ENCODE measurements at places on chromosomes 7 and 10.

- no peak for DNase-seq
Observed at GRCh38 chr10:14173391-14173705, 157.4 kb downstream of the FRMD4A start.

GRCh38 chr7:27302590-27302989, 60.0 kb downstream of the EVX1 start:
- no peak for DNase-seq

DNA sequence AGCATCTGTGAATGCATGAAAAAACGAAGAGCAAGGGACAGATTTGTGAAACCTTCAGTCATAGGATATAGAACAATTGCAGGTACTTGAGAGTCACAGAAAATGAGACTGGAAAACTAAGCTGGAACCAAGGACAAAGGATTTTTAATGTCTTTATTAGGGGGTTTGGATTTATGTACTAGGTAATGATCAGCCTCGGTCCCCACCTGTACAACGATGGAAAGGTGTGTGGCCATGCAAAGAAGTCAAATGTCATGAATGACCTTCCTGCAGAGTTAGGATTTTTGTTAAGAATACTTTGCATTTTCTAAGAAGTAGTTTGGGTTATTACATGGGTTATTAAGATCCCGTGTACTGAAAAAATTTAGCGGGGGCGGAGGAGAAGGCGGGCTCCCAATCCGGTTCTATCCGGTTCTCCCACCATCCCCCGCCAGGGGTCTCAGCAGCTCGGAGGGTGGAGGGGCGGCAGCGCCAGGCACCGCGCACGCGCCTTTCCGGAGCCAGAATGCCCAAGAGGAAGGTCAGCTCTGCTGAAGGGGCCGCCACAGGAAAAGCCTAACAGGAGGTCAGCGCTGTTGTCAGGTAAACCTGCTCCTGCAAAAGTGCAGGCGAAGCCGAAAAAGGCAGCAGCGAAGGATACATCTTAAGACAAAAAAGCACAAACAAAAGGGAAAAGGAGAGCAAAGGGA, 327.5 kb upstream of the PLXDC2 start:
- no peak for DNase-seq

- no peak for DNase-seq
Observed at GRCh38 chr10:57300718-57301117, 939.7 kb upstream of the ZWINT start.

GRCh38 chr10:1852841-1853240, 115.5 kb upstream of the ADARB2 start:
- no peak for DNase-seq

- DNase-seq, result no peak
Observed at GRCh38 chr7:492714-493065, 27.0 kb downstream of the PDGFA start.

GRCh38 chr10:119370111-119370741, 162.9 kb downstream of the GRK5 start:
- DNase-seq, result no peak

DNA sequence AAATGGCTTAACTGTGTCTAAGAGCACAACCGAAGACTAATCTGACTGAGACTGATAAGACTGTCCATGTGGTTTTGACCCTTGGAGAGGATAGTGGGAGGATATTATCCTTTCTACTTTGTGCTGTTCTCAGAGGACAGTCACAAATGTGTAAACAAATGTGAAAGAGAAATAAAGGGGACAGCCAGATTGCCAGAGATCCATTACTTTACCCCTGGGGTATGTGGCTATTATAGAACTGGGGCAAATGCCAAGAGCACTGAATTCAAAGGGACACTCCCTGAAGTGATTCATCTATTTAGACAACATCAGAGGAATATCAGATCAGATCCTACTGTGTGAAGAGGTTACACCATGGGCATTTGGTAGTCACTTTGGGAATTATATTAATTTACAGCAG, 154.7 kb downstream of the RNLS start:
- no peak for DNase-seq

DNA sequence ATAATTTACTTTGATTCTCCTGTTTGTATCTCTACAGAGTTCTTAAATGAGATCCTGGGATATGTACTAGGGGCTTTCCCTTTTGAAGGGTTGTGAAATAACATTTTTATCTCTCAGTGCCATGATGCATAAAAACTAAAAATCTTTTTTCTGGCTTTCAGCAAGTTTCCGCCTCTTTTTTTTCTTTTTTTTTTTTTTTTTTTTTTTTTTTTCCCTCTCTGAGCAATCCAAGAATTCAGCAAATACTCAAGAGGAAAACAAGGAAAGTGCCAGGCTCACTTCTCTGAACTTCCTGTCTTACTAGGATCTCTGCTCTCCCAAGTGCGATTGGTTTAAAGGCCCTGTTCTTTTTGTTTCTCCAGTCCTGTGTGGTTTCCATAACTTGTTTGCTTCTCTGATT, 79.9 kb downstream of the HYCC1 start:
- no peak for DNase-seq

GRCh38 chr10:77770081-77770867, 132.7 kb upstream of the KCNMA1 start:
- DNase-seq, result no peak

GRCh38 chr7:5559576-5560240, 136.1 kb upstream of the TNRC18 start:
- no peak for DNase-seq

- no peak for DNase-seq
Observed at GRCh38 chr10:15743443-15743842, 23.7 kb upstream of the ITGA8 start.

DNA sequence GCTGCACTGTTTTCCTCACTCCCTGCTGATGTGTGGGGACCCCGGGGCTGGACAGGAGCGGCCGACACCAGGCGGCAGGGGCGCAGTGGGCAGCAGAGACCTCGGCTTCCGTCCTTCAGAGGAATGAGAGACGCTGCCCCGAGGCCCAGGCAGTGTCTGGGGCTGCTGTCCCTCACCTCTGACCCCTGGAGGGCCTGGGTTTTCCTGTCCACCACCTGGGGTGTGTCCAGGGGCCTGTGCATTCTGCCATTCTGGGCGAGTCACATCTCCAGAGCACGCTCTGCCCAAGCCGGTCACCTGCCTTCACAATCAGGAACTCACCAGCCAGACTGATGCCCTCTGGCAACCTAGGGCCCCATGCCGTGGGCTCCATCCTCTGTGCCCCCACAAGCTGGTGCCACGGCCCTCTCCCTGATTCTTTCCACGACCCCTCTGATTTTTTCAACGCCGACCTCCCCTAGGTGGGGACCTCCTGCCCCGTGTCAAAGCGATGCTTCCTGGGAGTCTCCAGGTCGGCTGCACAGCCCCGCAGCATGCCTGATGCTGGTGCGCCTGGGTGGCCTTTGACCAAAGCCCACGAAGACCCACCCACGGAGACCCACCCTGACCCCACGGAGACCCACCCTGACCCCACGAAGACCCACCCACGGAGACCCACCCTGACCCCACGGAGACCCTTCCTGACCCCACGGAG, 53.7 kb upstream of the CFAP46 start:
- DNase-seq, result no peak

DNA sequence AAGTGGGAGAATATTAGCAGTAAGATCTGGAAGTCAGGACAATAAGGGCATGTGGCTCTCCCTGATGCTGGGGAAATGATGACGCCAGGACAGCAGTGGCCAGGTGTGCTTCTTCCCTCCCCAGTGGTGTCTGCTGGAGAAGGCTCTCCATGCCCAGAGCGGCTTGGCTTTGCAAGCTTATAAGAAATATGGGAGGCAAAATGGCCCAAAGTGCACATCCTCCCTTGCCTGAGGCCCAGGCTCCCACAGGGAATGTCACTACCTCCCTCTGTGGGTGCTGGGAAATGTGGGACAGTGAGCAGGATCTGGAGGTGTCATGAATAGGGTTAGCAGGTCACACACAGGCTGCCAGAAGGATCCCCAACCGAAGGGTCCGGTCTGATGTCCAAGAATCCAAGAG, 17.1 kb upstream of the ZNF488 start:
- no peak for DNase-seq

DNA sequence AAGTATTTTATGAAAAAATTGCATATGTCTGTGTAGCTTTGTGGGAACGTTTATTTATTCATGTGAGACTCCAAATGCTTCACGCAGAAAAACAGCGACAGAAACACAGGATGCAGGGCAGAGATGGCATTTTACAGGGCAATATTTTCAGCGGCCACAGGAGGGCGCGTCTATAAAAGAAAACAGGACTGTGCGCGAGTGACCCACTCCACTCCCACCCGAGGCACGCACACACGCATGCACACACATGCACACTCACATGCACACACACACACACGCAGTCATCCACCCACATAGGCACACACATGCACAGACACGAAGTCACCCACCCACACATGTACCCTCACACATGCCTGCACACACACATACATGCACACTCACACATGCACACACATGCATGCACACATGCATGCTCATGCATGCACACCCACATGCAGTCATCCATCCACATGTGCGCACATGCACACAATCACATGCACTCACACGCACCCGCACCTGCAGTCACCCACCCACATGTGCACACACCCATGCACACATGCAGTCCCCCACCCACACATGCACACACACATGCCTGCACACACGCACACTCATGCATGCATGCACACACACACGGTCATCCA, 96.3 kb downstream of the DNAJB6 start:
- no peak for DNase-seq

DNA sequence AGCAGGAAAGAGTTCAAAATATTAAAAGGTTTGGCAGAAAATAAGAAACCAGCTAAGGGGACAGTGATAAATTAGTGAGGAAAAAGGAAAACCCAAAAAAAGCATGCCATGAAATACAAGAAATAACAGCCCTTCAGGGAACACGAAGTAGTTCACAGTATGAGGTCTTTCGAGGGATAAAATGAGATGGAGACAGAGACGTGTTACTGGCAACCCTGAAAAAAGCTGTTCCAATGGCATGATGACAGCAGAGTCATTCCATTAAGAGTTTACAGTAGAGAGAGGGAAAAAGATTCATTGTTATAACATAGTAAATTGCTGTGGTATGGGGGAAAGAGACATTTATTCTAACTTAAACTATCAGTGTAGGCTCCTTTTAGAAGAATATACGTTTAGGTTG, 391.2 kb downstream of the ANKRD7 start:
- DNase-seq, result no peak

- no peak for DNase-seq
Observed at GRCh38 chr7:26694141-26694540, 170.2 kb downstream of the SKAP2 start.

- no peak for DNase-seq
Observed at GRCh38 chr7:66167773-66168387, 37.3 kb upstream of the TPST1 start.

GRCh38 chr10:120710076-120710475, 141.1 kb upstream of the WDR11 start:
- DNase-seq, result no peak

DNA sequence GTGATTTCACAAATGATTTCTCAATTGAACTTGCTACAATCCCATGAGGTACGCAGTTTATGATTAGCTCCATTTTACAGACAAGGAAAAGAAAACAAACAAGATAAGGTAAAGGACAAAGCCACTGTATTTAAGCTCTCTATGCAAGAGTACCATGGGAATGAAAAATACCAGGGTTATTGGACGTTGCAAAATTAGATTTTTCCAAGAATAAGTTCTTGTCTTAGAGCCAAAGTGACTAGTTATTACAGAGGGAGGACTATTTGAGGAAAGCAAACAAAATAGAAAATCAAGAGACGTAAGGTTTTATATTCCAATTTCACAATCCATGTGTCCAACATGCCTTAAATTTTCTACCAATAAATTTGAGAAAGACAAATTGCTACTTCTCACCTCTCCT, 97.9 kb upstream of the PTN start:
- DNase-seq, result no peak

DNA sequence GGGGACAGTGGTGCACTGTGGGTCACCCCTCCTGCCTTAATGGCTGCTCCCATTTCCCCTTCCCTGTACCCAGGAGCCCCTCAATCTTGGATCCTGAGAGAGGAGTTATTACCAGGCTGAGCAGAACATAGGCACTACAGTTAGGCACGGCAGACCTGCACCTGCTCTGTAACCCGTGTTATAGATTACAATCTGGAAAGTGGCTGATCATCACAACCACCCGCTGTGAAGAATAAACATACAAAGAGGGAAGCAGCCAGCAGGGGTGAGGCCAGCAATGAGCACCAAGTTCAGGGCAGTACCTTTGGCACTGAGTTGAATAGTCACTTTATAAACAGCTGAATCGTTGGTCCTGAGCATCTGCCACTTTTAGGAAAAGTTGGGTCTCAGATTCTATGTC, 1.7 kb downstream of the CDHR1 start:
- DNase-seq, result no peak

DNA sequence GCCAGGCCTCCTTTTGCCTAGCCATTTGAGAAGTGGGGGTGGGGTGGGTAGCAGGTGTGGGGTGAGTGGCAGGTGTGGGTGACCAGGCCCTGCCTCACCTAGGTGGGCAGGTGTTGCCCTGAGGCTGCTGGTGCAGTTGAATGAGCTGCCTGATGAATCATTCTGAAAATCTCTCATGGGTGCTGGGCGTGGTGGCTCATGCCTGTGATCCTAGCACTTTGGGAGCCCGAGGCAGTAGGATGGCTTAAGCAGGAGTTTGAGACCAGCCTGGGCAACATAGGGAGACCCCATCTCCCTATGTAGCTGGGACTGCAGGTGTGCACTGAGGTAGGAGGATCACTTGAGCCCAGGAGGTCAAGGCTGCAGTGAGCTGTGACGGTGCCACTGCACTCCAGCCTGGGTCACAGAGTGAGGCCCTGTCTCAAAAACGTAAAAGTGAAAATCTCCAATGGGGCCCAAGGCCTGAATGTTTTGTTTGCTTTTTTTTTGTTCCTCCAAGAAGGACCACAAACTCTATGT, 17.7 kb downstream of the TSPAN14 start:
- DNase-seq, result no peak

GRCh38 chr10:126846469-126846868, 58.8 kb upstream of the DOCK1 start:
- DNase-seq, result no peak

DNA sequence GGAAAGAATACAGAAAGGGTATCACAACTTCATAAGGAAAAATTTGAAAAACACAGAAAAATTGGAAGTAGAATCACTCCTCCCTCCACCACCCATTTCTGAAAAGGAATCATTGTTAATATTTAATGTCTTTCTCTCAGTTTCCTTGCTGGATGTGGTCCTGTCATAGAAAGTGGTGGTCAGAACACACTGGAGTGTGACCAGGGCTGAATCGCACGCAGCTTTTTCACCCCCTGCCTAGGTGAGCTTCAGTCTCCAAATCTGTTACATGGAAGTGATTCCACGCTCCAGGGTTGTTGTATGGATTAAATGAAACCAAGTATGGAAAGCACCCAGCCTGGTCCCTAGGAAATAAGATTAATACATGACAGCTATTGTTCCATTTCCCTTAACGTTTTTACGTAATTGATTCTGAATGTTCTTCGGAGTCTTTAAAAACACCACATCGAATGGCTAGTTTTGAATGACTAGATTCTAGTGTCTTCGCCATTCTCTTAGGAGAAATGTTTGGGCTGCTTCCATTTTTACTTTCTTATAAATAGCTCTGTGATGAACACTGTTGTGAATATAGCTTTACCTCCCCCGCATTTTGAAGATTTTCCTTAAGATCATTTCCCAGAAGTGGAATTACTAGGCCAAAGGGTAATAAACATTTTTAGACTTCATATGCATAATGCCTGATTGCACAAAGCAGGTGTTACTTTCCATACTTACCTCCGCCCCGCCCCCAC, 10.9 kb upstream of the DUSP5 start:
- no peak for DNase-seq
